ENCODE measurements at places on chromosomes 3 and 15.

- DNase-seq, result no peak
These were observed 23.0 kb upstream of the ARPP21 start for GRCh38 chr3:35616346-35616745.

- no peak for DNase-seq
These were observed 164.6 kb upstream of the ICE2 start for GRCh38 chr15:60643555-60643954.

GRCh38 chr15:29612096-29612495, 210.2 kb downstream of the TJP1 start:
- DNase-seq, result no peak

DNA sequence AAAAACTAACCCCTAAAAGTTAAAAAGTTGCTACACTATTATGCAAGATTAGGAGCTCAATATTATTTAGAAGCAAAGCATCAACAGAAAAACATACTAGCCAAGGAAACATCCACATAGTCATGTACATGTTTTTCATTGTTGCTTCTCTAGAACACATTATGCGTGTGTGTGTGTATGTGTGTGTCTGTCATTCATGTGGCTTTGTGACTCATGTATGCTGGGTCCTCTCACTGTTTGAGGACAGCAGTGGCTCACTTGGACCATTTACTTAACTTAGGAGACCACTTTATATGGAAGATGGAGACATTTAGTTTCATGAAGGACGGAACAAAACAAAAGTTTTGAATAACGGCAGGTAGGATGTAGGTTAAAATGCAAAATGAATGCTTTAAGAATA, 219.4 kb upstream of the THBS1 start:
- DNase-seq, result no peak

GRCh38 chr15:89660556-89660955, 5.3 kb upstream of the KIF7 start:
- DNase-seq, result no peak

DNA sequence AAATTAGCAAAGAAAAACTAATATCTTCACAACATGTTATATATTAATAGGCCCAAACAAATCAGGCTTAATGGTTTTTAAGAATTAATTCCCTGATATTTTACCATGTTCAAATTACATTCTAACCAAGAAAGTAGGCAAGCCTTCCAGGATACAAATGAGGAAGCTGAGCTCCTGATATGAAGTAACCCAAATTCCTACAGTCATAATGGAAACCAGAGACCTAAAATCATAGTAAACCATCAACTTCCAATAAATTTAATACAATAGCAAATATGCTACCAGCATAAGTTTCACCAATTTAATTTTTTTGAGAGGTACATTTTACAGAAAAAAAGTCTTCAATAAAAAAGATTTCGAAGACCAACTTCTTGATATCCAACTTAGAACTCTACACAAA, 3.8 kb downstream of the DCBLD2 start:
- no peak for DNase-seq

DNA sequence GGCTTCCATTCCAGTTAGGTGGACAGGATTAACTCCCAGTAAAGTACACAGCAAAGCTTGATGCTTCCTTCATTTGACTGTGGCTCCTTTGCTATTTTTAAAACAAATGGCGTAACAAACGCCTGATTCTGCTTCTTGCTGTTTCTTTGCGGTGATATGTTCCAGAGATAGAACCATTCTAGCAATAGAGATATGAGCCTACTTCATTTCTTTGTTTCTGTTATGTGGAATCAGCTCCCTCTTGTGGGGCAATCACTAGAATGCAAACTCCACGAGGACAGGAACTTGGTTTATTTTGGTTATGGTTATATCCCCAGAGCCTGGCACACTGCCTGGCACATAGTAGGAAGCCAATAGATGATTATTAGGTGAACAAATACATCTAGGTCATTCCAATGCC, 122.6 kb upstream of the SLC6A11 start:
- no peak for DNase-seq

GRCh38 chr15:47035475-47036406, 681.6 kb upstream of the SEMA6D start:
- DNase-seq, result no peak

GRCh38 chr15:81295486-81296121, 28.3 kb downstream of the STARD5 start:
- DNase-seq, result no peak

DNA sequence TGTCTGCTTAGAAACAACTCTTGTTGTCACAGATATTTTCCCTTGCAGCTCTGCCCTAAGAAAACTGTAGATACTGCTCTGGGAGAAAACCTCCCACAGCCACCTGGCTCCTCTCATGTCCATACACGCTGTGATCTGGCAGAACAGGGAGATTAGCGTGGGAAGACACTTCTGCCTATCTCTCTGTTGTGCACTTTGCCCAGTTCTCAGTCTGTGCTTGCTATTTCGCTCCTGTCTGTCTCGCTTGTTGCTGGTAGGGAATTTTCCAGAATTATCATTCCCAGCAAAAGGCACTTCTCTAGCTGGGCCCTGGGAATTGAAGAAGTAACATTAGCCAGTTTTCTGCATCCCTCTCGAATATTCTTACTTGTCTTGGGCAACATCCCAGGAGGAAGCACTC, 8.1 kb upstream of the GATM start:
- no peak for DNase-seq

GRCh38 chr15:33111041-33111451, 83.5 kb downstream of the FMN1 start:
- no peak for DNase-seq

DNA sequence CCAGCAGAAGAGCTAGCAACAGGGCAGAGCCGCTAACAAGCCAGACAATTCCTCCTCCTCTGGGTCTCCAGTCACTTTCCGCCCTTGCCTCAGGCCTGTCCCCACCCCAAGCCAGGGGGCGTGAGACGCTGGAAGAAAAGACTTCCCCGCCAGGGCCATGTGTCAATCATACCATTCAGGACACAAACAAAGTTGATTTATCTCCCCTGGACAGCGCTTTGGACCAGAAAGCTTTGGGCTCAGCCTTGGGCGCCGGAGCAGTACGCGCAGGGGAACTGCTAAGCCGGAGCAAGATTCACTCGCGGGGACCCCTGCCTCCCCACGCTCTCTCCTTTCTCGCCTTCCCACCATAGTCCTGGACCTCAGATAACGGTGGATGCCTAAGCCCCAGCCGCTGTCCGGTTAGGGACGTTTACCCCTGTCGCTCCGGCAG, 479 bp downstream of the LRRC2 start:
- DNase-seq, result no peak

- DNase-seq, result no peak
These were observed at the start of gene CLDN16 for GRCh38 chr3:190387578-190388213. Gene CLDN16 (plus strand): TSS chr3:190388163. CDS start chr3:190388330, 167 bp downstream.

GRCh38 chr3:159987291-159987711, 1.3 kb upstream of the IL12A start:
- DNase-seq, result no peak

GRCh38 chr3:191216510-191216909, 17.5 kb downstream of the OSTN start:
- DNase-seq, result no peak

- DNase-seq, result no peak
These were observed 1.2 kb upstream of the LCTL start for GRCh38 chr15:66566963-66567531.

DNA sequence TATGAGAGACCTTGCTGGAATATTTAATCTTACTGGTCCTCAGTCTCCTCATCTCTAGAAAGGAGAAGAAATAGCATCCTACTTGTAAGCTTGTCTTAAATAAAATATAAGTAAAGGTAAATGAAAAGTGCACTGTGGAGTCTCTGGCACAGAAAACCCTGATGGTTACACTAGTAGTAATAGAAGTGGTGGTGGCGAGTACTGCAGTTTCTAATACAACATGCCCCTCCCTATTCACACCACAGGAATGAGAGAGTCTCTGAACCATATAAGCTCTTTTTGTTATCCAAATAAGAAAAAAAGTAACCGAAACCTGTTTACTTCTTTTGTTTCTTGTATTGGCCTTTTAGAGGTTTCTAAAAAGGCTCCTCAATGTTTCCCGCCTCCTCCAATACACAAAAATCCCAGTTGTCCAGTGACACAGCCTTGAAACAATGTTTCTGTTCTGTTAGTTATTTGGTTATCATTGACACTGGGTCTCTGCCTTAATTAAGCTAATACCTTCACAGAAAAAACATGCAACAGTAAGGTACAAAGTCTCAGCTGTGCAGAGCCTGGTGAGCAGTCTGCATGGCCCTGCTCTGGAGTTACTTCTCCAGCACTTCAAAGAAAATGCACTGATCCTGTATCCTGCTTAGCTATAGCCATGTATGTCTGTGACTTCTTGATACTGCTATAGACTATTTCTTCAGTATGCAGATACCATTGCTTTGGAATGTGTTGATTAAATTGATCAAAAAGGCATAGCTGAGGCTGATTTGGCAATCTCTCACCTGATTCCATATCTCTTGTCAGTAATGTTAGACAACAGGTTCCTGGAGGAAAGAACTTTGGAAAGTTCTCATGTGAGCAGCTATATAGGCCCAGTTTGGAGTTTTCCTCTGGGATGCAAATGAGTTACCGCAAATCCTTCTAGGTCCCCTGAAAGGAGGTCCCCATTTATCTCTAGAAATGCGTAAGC, 315.6 kb upstream of the IL12A start:
- DNase-seq, result no peak

GRCh38 chr3:26587571-26587970, 35.0 kb upstream of the LRRC3B start:
- DNase-seq, result no peak

- no peak for DNase-seq
These were observed 93.9 kb downstream of the CPN2 start for GRCh38 chr3:194257151-194257621.

GRCh38 chr3:150545419-150546225, 674 bp downstream of the SERP1 start:
- DNase-seq, result peak; percentile 12

GRCh38 chr15:27250223-27250622, 279.2 kb downstream of the GABRG3 start:
- DNase-seq, result no peak

DNA sequence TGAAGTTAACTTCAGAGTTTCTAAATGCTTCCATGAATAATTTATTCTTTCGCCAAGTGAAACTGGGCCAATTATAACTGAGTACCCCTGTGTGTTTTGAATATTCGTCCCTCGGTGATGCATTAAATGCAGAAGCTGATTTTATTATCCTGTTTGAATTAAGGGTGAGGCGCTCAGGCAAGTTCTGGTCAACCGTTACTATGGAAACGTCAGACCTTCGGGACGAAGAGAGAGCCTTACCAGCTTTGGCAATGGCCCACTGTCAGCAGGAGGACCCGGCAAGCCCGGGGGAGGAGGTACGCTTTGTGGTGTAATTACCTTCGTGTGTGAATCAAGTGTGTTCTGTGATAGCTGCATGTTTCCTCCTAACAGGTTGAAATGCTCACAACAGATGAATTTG, 239.8 kb downstream of the ITPR1 start:
- DNase-seq, result no peak

GRCh38 chr3:102135316-102135715, 286.0 kb downstream of the NFKBIZ start:
- DNase-seq, result no peak

GRCh38 chr3:150022381-150023238, 51.9 kb upstream of the PFN2 start:
- DNase-seq, result no peak

GRCh38 chr3:66113542-66113941, 74.8 kb upstream of the MAGI1 start:
- DNase-seq, result no peak

DNA sequence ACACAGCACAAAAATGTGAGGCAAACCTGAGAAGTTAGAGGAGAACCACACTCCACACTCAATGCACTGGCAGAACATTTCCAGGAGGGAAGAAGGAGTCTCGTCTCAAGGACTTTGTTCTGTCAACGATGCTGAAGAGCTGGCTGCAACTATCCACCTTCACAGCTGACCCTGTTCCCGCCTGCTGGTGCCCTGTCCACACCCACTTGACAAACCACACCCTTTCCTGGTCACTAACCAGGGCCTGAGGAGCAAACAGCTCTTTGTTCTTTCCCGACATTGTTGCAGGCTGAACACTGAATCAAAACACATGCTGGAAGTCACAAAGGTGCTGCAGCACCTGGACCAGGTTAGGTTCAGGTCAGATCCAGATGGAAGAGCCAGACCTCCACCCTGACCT, 92.6 kb upstream of the ARRDC4 start:
- no peak for DNase-seq

DNA sequence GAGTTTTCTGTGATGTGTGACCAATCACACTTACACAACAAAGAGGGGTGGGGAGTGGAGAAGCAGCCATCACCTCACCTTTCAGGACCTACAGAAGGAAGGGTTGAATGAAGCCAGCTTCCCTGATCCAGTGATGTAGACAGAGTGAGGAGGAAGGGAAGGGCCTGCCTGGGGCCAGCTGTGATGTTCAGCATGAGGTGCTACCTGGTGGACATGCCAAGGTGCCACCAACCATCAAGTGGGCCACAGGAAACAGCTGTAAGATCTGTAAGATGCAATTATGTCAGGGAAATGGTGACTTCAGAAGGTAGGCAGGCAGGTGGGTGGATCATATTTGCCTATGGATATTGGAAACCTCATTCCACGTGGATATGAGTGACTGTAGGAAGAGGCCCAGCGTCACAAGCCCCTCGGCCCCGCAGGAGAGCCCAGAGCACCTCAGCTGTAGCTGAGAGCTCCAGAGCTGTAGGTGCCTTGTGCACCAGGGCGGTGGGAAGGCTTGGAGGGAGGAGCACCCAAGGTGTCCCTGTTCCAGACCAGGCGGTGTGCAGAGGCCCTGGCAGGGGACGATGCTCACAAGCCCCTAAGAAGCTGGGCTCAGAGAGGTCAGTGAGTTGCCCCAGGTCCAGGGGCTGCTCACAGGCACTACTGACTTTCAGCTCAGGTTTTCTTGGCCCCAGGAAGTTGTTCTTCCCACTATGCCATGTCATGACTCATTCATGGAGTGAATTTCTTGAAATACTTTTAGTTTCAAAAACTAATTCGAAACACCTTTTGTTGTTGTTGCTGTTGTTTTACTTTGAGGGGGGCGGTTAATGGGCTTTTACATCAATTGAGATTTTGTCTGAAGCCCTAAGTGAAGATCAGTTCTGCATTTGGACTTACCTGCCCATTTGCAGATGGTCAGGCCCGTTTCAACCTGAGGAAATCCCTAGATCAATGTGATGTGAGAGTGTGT, 94.2 kb upstream of the ALDH1A3 start:
- no peak for DNase-seq

DNA sequence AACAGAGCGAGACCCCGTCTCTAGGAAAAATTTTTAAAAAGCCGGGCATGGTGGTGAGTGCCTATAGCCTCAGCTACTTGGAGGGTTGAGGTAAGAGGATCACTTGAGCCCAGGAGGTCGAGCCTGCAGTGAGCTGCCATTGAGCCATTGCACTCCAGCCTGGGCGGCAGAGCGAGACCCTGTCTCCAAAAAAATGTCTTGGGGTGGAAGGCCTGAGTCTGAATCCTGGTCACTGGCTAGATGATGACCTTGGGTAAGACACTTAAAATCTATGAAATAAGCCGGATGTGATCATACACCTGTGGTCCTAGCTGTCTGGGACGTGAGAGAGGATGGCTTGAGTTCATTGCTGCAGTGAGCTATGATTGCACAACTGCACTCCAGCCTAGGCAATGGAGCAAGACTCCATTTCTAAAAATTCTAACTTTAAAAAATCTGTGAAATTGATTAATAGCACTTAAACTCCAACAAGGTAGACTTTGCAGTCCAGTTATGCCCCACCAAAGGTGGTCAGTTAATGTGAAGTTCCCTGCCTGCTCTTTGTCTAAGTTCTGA, 157.3 kb upstream of the UMPS start:
- no peak for DNase-seq

All from stimulated activated CD8-positive, alpha-beta memory T cell treated with anti-CD3 and anti-CD28 coated beads, Interleukin-15, amount 100 ng/mL, for 24 hours (primary cell).